ENCODE measurements at places on chromosomes 1 and 21.
A peak's percentile ranks its signal among the peaks of the same experiment; 100 is the strongest.

DNA sequence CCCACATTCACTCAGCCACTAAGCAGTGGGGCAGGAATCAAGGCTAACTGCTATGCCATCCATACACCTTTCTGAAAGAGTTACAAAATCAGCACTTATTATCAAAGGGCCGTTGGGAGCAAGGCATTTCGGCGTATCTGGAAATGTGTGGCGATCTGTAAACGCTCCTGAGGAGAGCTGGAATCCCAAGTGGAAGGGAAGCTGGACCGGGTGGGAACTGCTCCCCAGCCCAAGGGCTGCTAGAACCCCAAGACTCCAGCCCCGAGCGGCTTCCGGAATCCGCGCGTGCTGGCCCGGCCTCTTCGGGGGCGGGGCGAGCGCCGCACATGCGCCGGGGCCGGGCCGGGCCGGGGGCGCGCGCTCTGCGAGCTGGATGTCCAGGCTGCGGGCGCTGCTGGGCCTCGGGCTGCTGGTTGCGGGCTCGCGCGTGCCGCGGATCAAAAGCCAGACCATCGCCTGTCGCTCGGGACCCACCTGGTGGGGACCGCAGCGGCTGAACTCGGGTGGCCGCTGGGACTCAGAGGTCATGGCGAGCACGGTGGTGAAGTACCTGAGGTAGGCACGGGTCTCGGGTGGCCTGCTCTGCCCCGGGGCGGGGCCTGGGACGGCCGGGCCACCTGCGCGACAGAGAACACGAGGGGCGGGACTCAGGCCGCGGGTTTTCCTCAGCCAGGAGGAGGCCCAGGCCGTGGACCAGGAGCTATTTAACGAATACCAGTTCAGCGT lies at the start of gene NAXE:
Gene NAXE, plus strand, starts transcription at position 345 of the 726 bp plus-strand sequence. Its CDS starts 29 bp downstream, at position 374.
- peak; percentile 72 for DNase-seq

DNA sequence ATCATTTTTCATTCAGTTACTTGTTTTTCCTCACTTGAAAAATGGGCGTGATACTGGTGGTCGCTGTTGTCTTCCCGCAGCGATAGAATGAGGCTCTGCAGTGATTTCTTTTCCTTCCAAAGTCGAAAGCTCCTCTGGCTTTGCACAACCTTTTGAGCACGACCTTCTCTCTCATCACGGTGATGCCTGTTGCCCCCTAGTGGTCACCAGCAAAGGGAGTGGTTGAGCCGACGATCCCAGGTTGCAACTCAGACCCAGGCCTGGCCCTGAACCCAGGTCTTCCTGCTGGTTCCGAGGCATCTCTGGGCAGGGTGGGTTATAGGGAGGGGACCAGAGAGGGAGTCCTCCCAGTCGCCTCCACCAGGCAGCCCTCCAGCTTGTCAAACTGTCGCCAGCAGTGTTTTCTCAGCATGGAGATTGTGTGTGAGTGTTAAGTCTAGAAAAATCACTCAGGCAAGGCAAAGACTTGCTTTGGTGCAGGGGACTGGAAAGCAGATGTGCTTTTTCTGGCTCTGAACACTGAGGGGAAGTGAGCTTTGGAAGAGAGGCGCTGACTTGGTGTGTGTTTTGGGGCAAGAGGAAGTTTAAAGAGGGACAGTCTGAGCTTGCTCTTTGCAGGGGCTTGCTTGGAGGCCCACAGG lies 285.3 kb downstream of the CAMTA1 start:
- peak; percentile 25 for DNase-seq

DNA sequence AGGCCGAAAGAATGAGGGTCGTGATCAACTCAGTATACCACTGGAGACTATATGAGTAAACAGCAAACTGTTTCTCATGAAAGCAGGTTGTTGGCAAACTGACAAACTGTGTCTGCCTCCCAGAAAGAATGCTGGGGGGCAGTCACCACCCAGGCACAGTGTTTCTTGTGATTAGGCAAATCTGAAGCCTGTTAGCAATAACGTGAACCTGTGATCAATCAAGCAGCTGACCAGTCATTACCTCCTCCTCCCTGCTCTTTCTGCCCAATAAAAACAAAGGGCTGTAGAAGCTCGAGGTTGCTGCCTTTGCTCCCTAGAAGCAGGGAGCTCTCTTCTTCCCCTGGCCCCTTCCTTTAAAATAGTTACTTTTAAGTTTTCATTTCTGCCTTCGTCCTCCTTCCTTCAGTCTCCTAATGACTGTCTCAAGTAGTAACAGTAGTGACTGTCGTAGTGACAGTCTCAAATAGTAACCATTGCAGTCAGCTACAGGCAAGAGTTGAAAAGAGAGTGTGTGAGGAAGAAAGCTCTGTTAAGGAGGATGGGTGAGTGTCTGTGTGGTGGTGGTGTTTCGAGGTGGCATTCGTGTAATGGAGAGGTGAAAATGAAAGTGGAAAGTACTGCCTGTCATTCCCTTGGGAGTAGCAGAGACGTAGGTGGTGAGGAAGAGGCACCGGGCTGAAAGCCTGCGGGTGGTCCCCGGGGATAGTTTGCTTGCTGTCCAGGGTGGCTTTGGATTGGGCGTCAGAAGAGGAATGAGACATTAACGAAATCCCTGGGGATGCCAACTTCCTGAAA lies 14.5 kb downstream of the HHAT start:
- no peak for DNase-seq

GRCh38 chr1:6800745-6801144 lies 15.5 kb downstream of the CAMTA1 start:
- DNase-seq, result no peak

GRCh38 chr1:96234299-96234698 lies 487.3 kb upstream of the PTBP2 start:
- DNase-seq, result no peak

- no peak for DNase-seq
Measured at GRCh38 chr1:1236945-1237873, 5.2 kb downstream of the B3GALT6 start.

DNA sequence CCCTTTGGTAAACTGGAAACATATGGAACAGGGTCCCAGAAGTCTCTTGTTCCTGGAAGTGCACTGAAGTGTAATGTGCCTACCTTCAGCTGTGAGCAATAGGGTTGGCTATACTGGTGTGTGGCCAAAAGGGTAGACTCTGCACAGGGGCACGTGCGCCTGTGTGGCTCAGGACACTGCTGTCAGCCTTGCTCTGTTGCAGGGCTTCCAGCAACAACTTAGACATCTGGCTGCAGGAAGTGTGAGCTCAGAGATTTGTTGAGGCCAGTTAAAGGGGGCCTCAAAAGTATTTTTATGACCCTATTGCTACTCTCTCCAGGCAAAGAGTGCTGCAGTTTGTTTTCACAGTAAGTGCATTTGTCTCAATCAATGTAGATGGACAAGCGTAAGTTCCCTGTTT lies 7.5 kb downstream of the CTPS1 start:
- no peak for DNase-seq

- no peak for DNase-seq
Measured at GRCh38 chr1:178537382-178538090, 24.6 kb downstream of the TEX35 start.

DNA sequence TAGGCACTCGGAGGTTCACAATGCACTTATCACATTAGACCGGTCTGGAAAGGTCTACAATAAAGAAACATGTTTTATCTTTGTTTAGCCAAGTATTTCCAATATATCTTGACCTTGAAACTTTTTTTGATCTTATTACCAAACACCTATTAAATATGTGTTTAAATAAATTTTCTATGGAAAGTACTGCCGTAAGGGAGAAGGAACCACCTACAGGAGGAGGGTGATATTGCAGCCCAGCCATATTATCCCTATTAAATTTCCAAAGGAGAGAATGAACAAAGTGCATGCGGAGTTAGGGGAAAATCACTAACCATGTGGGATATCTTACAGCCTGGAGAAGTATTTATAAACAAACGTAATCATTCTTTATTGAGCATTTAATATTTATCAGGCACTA lies 14.5 kb downstream of the BRINP2 start:
- DNase-seq, result no peak

GRCh38 chr1:3473381-3473844 lies 18.9 kb downstream of the ARHGEF16 start:
- no peak for DNase-seq

GRCh38 chr1:55150880-55151588 lies 64.1 kb downstream of the USP24 start:
- no peak for DNase-seq

DNA sequence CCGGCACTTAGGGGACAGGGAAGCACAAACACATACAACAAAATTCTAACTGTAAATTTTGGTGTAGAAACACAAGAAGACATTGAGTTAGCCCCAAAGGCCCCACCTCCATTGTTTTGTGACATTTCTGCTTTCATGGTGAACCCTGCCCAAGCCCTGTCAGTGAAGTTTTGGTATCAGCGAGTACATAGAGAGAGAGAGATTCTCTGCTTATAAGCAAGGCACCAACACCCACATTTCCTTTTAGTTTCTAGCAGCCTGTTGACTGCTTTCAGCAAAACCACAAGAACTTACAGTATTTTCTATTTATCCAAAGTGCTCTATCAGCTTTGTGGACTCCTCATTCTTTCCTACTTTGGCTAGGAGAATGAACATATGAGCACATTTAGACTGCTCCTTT lies 24.0 kb downstream of the ZNF124 start:
- no peak for DNase-seq

- DNase-seq, result no peak
Measured at GRCh38 chr1:43719063-43719462, 11.7 kb downstream of the ST3GAL3 start.

DNA sequence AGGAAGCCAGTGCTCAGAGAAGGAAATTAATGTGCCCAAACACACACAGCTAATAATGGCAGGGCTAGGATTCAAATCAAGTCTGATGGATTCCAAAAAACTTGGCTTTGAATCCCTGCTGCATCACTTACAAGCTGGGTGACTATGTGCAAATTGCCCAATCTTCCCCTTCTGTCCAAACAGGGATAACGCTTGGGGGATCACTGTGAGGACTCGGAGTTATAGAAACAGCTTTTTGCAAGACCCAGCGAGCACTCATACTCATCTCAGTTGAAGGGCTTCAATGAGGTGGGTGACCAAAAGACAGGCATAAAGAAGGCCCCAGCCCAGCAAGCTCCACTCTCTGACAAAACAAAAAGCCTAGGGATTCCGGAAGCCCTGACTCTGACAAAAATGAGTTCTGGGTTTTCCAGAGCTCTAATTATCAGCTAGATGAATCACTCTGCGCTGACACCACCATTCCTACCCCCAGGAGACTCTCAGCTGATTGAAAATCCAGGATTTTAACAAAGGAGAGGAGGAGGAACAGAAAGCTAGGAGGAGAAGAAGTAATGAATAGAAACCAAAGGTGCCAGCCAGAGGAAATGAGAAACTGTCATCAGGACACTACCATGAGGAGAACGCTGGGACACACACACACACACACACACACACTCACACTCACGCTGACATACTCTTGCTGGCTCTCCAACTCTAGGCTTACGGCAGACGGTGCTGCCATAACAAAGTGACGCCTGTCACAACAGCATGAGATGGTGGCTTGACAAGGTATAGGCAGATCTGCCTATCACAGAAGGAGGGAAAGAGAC lies 1.6 kb upstream of the STK40 start:
- no peak for DNase-seq

Data from stimulated activated CD4-positive, alpha-beta T cell treated with anti-CD3 and anti-CD28 coated beads, Interleukin-1b, Interleukin-23, amount 100 ng/mL, for 4 hours (primary cell).